ELF-1 (cell line): ENCODE measurements at places on chromosomes 13 and 19.

GRCh38 chr19:11125994-11126685 is 29.4 kb downstream of the SPC24 start:
- DNase-seq: peak; percentile 88

GRCh38 chr13:19156013-19156825 is 25.4 kb downstream of the TUBA3C start:
- no peak for DNase-seq

GRCh38 chr13:94617389-94618000 is 15.8 kb downstream of the GPR180 start:
- no peak for DNase-seq

DNA sequence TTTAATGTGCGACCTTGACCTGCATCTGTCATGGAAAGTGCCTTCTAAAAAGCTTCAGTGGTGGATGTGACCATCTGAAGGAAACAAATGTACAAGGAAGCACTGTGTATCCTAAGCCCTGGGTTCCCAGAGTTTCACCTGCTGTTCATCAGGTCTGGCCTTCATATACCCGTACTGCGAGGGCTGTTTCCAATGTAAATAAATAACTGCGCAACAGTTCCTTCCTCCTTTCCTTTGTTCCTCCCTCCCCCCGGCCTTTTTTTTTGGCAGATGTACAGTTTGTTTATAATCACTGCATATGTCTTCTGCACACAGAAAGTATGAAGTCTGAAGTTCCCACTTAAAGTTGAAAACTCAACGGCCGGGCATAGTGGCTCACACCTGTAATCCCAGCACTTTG is 5.2 kb downstream of the FAAP24 start:
- DNase-seq: no peak

GRCh38 chr13:79904581-79904980 is 423.6 kb downstream of the NDFIP2 start:
- no peak for DNase-seq

GRCh38 chr19:32976223-32976805 is 4.3 kb downstream of the FAAP24 start:
- DNase-seq: peak; percentile 68

GRCh38 chr13:68509734-68510621 is 1279.8 kb upstream of the PCDH9 start:
- DNase-seq: no peak

DNA sequence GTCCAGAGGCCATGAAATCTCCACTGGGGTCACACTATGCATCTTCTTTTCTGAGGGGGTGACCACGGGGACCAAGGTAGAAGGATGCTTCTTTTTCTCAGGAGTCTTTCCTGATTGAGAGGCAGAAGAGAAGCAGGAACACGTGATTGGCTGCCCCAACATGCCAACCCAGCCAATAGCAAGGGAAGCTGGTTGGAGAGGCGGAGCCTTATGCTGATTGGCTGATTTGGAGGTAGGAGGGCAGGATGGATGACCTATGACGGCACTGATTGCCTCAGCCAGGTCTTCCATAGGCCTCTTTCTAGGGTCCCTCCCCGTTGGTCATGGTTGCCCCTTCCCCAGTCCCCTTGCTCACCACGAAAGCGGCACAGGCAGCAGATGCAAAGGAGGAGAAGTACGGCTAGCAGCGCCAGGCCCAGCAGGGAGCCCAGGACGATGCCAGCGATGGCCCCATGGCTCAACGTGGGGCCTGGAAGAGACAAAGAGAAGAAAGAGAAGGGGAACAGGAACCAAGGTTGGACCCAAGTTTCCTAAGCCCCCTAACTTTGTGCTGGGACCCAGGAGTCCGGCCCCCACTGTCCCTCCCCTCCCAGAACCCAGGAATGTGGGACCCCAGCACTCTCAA is 8.0 kb downstream of the VSIG10L start:
- peak; percentile 54 for DNase-seq

GRCh38 chr19:18883526-18884304 is 12.2 kb downstream of the CERS1 start:
- no peak for DNase-seq

- DNase-seq: no peak
Measured at GRCh38 chr19:33459222-33460090, 62.1 kb downstream of the PEPD start.

GRCh38 chr19:4709440-4710280 is 14.0 kb downstream of the DPP9 start:
- no peak for DNase-seq

DNA sequence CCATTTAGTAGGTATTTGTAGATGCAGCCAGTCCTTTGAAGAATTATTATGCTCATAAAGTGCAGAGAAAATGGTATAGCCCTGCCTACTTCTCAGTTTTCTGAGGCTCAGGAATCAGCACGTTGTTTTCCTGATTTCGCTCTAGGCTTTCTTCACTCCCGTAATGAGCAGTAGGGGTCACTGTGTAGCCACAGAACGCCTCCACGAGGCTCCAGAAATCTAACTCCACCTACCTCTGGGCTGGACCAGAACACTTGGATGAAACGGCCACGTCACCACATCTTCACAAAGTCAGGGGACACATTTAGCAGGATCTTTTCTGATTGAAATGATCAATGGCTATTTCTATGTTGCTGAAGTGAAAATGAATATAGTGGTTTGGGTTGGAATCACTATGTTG is 49.8 kb upstream of the GTF3A start:
- peak; percentile 77 for DNase-seq

GRCh38 chr13:112696001-112696868 is 6.4 kb downstream of the ATP11A start:
- DNase-seq: no peak

- peak; percentile 77 for DNase-seq
Measured at GRCh38 chr19:4233282-4233853, 4.0 kb downstream of the EBI3 start.

GRCh38 chr13:39618561-39618960 is 15.6 kb upstream of the LHFPL6 start:
- DNase-seq: peak; percentile 58

- peak; percentile 49 for DNase-seq
Measured at GRCh38 chr13:42574011-42574410, at the start of gene TNFSF11. Gene TNFSF11 (plus strand): TSS chr13:42574152. CDS start chr13:42574304, 152 bp downstream.

DNA sequence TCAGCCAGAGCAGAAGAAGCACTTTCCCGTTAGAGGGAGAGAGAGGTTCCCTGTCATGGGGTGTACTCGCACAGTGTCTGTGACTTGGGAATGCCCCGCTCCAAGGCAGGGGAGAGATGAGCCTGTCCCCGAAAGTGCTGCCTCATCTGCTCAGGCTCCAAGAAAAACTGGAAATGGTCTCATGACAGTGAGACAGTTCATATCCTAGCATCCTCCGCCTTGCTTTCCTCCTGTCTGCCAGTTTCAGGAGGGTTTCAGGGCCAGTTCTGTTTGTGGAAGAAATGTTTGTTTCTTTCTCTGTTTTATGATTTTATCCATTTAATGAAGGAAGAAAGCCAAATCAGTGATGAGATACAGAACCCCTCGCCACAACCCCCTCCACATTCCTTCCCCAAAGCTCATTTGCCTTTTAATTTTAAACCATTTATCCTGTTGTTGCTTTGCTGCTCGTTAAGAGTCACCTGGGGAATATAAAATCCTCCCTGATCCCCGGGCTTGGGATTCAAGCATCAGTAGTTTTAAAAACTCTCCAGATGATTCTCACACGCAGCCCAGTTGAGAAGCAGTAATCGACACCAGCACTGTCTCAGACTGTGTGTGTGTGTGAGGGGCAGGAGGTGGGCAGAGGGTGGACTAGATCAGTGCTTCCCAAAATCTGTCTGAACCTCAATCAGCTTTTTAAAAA is 144.6 kb upstream of the UBL3 start:
- no peak for DNase-seq
